ENCODE measurements at places on chromosomes 3 and 15.

DNA sequence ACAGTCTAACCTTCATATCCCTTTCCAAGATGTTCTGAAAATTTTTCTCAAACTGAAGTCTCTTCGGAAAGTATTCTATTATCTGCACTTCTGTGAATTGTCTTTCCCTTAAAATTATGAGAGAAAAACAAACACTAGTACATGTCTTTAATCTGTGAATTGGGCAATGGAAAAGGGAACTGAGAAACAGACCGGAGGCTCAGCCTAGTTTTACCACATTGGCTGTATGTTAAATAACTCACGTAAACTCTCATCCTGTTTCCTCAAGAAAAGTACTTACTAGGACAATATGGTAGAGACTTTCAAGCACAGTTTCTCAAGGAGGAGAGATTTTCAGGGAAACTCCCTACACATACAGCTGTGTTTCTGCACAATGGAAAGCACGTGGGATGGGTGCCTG, 982.2 kb upstream of the SEMA6D start:
- no peak for DNase-seq

- DNase-seq, result no peak
Measured at GRCh38 chr15:37108381-37109167, 8.2 kb upstream of the MEIS2 start.

GRCh38 chr15:32636908-32637567, 4.5 kb upstream of the SCG5 start:
- no peak for DNase-seq

DNA sequence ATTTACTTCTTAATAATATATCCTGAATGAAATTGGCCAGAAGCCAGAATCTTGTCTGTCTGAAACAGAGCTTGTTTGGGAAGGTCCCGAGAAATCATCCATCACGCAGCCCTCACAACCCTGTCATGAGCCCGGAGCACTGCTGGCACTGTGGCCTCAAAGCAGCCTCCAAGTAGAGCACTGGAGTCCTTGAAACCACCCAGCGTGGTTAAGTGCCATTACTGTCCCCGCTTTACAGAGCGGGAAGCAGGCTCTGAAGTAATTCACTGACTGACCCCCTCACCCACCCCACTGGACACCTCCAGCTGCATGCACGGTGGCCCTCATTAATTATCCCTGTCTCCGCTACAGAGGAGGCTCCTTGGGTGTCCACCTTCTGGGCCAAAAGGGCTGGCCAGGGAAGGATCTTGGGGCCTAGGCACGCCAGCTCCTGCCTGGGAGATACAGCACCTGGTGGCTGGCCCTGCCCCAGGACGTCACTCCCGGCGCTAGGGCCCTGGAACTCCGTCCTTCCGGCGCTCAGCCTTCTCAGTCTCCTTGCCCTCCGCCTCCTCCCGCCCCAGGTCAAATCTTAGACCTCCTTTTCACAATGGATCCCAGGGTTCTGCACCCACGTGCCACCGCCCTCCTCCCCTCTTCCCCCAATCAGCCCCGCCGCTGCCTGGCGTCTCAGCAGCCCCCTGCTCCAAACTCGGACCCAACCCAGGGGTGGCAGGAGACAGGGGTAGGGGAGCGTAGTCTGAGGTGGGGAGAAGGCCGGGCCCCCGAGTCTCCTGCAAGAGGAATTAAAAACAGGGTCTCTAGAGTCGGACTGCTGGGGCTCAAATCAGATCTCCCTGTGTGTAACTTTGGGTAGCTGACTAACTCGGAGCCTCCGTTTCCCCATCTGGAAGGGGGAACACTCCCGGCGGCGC, 1.1 kb downstream of the TKT start:
- no peak for DNase-seq

GRCh38 chr3:21665444-21666100, 85.4 kb downstream of the ZNF385D start:
- no peak for DNase-seq
